Fibroblast of mammary gland (primary cell): ENCODE measurements at places on chromosomes 3 and 15.

- DNase-seq = no peak
These were observed 418.8 kb upstream of the ALCAM start for GRCh38 chr3:104947943-104948342.

DNA sequence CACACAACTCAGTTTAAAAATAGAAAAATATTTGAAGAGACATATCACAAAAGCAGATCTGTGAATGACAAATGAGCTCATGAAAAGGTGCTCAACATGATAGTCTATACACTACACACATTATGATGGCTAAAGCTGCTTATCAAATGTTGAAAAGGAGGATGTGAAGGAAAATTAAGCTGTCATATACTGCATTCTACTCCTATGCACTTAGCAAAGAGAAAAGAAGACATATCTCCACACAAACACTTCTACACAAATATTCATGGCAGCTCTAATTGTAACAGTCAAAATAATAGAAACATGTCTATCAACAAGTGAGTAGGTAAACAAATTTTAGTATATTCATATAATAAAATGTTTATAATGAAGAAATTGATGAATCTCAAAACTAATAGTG lies 540.5 kb downstream of the PLOD2 start:
- no peak for DNase-seq

DNA sequence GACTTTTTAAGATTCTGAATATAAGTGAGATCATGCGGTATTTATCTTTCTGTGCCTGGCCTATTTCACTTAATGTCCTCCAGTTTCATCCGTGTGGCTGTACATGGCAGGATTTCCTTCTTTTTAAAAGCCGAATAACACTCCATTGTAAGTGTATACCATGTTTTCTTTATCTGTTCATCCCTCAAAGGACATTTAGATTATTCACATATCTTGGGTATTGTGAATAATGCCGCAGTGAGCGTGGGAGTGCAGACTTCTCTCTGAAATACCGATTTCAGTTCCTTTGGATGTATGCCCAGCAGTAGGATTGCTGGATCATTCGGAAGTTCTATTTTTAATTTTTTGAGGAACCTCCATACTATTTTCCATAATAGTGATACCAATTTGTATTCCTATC lies 136.1 kb downstream of the APBA2 start:
- DNase-seq = peak; percentile 61

DNA sequence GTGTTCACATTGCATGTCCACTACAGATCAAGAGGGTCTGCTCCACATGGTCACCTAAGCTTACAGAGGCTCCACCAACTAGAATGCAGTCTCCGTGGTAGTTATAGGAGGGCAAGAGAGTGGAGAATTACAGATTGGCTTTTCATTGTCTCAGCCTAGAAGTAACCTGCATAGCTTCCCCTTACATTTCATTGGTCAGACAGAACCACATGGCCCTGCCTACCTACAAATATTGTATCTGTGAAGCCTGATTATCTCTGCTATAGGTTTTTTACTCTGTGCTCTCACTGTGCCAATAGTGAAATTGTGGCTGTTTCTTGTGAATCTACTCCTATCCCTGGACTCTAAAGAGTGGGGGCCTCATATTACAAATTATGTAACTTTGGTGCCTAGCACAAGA lies 2.5 kb upstream of the TLNRD1 start:
- DNase-seq = no peak

GRCh38 chr3:117400303-117400702 lies 690.7 kb downstream of the TUSC7 start:
- DNase-seq = no peak

- DNase-seq = peak; percentile 76
These were observed 47.9 kb downstream of the PIK3CA start for GRCh38 chr3:179196098-179196497.

GRCh38 chr3:128152419-128153155 lies 694 bp upstream of the EEFSEC start:
- DNase-seq = peak; percentile 77

- no peak for DNase-seq
These were observed 254.1 kb downstream of the UACA start for GRCh38 chr15:70509282-70509662.

DNA sequence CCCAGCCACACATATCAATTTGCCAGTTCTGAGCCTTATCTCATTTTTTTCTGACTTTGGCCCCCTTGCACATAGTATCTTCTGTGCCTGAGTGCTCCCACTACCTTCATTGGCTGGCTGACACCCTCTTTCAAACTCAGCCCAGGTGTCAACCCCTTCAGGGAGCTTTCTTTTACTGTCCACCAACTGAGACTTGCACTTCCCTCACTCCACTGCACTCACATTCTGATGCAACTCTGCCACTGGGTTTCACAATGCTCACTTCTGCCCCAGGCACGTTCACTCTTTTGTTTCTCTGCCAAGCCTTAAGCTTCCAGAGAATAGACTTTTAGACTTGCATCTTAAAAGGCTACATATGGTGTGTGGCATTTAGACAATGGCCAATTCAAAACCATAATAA lies 101.5 kb upstream of the CBLB start:
- DNase-seq = peak; percentile 86

DNA sequence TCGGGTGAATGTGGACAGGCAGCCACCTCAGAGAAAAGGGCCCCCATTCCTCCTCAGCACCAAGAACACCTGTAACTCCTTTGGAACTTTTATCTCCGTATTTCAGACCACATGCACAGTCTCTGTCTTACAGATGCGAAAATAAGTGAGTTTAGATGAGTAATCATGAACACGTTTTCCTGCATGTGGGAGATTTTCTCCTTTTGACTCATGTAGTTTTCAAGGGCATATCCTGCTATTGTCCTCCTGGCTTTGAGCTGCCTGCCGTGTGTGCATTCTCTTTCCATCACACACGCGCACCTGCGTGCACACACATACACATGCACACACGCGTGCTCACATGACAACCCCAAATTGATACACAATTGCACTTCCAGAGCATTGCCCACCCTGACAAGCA lies 239.2 kb downstream of the GABRG3 start:
- no peak for DNase-seq

DNA sequence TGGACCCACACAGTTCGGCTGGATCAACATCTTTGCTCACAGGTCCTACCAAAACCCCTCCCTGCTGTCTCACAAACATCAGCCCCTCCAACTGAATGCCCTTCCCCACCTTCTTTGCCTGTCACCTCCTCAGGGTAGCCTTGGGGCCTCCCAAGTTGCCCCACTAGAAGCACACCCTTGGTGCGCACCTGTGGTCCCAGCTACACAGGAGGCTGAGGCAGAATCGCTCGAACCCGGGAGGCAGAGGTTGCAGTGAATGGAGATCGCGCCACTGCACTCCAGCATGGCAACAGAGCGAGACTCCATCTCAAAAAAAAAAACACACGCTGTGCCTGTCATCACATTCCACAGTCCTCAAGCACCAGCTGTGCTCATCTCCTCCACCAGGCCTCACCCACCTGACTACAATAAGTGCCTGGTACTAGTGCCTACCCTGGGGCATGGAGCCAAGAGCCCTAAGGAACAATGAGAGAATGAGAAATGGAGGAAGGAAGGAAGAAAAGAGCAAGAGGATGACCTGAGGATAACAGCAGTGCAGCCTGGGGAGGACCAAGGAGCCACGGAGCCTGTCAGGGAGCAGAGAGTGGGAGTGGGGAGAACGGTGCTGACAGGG lies 26.0 kb downstream of the RPN1 start:
- no peak for DNase-seq

DNA sequence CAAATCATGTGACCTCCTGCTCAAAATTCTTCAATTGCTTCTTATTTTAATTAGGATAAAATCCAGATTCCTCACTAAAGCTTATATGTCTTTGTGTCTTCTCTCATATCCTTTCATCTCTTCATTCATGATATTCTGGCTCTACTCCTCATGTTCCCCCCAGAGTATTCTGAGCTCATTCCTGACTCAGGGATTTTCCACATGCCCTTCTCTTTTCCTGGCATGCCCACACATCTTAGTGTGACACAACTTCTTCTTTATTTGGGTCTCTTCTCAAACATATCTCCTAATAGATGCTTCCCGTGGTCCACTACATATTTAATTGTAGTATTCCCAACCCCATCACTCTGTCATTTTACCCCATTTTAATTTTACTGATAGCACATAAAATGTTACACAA lies 15.2 kb upstream of the MBNL1 start:
- peak; percentile 59 for DNase-seq

GRCh38 chr3:110456001-110456400 lies 615.6 kb upstream of the NECTIN3 start:
- no peak for DNase-seq

DNA sequence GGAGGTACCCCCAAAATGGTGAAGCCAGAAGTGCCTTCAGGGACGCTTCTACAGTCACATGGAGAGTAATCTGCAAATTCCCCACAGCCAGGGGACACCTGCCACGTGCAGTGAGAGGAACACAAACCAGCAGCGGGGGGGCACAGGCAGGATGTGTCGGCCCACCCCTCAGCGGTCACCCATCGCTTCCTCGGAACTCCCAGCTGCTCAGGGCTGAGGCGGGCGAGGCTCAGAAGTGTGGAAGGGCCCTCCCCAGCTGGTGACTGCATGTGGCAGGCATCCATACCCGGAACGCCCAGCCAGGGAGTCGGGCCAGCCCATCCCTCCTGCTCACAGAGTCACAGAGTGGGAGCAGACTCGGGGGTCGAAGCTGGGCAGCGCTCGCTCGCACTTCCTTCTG lies 63.7 kb downstream of the SLC12A8 start:
- DNase-seq = no peak

GRCh38 chr3:72699631-72700030 lies 148.6 kb downstream of the SHQ1 start:
- no peak for DNase-seq

DNA sequence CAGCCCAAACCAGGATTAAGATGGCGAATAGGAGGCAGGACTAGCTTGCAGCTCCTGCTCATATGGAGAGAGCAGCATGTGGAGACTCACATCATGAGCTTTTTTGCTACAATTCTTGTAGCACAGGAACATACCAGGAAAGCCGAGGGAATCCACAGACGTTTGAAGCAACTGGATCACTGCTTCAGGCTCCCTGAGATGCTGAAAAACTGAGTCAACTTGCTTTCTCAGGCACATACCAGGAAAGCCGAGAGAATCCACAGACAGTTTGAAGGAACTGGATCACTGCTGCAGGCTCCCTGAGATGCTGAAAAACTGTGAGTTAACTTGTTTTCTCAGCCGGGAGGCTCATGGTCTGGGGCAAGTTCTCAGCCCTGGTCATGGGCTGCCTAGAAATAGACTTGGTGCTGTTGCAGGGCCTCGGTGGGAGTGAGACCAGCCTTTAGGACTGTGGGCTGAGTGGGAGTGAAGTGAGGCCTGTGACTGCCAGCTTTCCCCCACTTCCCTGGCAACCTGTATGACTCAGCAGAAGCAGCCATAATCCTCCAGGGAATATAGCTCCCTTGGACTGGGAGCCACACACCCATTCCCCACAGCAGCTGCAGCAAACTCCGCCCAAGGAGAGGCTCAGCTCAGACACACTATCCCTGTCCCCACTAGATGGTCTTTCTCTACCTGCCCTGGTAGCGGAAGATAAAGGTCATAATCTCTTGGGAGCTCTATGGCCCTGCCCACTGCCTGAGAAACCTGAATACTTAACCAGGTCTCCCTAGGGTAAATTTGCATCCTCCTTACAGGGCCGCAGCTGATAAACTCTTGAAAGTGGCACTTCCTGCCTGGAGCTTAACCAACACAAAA lies 51.9 kb upstream of the PFN2 start:
- peak; percentile 25 for DNase-seq

DNA sequence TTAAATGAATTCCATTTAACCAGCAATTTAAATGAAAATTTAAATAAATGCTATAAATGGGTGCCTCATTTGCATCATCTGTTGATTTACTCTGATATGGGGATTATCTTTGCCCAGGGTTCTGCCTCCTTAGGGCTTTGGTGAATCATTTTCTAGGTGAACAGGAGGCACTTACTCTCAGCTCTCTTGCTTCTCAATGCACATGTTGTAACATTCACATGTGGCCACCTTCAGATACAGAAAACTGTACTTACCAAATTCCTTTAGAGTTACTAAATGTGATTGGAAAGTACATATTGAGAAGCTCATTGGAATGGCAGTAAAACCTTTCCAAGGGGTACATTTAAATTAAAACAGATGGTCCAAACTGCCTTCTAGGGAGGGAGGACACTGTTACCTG lies 20.8 kb downstream of the GADL1 start:
- peak; percentile 50 for DNase-seq

DNA sequence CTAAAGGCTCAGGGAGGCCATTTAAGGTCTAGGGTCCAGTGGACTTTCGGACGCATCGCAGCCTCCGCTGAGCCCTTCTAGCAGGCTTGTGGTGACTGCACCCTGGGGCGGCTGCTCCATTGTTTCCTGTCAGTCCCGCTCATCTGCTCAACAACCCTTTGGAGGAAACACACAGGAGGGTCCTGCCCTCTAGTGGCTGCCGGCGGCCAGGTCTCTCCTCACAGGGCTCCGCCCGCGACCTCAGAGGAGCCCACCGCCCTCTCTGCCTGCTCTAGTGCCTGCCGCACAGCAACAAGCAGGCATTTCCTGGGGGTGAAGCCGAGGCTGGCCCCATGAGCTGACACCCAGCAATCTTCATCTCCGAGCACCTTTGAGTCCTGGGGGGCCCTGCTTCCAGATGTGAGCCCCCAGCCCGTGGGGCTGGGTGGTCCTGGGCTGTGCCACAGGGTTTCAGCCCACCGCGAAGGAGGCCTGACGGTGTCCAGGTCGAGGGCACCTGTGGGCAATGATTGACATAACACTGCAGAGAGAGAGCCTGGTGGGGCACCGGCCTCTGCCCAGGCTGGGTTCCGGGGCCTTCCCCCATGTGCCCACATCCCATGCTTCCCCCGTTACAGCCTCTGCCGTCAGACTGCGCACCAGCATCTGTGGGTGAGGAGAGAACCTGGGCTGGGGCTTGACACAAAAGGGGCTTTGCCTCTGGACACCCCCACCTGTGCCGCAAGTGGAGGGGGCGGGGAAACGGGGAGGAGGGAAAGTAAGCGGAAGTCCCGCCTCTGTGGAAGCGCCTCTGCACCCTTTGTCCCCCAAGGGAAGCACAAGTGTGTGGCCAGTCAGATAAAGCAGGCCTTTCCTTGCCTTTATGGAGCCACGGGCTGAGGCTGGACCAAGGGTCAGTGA lies 27.0 kb upstream of the SFMBT1 start:
- peak; percentile 76 for DNase-seq

DNA sequence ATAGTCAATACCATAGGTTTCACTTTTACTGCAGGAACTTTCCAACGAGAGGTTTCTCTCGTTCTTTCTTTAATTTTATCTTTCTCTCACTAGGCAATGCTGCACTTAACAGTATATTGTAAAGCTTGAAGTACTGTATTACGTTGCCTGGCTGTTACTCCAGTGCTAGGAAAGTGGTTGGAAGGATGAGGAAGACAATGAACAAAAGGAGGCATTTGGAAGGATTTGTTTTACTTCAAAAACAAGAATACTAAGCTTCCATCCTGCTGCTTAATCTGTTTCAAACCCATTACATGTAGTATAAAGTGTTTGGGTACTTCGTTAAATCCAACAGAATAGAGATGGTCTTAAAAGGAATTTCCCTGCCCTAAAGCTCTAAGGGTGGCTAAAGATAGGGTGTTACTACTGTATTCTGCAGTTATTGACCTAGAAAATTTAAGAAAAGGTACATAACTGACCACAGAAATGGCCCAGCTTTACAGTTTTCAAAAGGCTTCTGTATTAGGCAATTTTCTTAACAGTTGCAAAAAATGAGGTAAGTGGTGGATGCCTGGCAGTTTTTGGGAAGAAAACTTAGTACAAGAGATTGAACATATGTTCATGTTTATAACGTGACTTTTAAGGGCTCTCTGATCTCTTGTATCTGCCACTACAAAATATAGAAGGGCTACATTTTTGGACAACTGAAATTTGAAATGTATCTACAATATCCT lies 785 bp upstream of the IFT57 start:
- DNase-seq = peak; percentile 8
